ENCODE measurements at places on chromosomes 7 and 10.

GRCh38 chr7:157138101-157138423 lies 664 bp upstream of the UBE3C start:
- DNase-seq: no peak

DNA sequence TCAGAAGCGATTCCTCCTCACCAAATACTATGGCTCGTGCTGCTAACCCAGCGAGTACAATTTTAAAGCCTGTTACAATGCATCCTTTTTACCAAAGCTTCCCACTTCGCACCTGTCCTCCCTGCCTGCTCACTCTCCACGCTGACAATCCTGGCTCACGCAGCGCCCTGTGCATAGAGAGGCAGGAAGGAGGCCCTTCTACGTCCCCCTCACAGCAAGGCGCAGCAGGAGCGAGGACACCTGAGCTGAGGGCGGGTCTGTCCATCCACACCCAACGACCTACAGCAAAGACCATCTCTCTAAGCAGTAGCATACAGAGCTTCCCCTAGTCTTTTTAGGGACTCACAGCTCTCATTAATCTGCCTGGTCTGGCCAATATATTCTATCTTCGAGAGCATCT lies 46.0 kb downstream of the MKI67 start:
- DNase-seq: no peak

DNA sequence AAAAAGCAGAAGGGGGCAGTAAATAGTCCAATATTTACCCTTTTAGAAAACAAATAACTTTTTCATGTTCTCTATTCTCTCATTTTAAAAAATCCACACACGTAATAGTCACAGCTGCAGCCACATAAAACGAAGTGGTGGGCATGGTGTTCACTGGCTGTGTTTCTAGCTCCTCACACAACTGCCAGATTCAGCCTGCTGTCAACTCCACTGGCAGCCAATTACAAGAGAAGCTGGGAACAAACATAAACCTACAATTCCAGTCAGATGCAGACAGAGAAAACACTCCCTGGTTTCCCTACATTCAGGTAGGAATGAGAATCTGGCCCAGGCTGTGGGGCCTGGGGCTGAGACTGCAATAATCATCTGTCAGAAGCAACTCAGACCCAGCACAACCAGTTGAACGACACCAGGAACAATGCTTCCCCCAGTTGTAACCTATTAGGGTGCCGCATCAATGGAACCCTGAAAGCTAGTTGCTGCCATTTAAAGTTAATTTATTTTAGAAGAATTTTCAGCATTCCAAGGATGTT lies 29.1 kb downstream of the ERCC6 start:
- DNase-seq: no peak

DNA sequence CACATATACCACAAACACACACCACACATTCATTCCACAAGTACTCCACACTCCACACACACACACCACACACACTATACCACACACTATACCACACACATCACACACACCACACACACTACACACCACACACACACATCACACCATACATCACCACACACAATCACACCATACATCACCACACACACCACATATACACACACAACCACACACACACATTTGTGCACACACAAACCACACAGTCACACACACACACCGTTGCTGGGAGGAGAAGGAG lies 112.8 kb downstream of the PTPN20 start:
- DNase-seq: no peak

GRCh38 chr10:119030421-119031250 lies 1.1 kb downstream of the NANOS1 start:
- peak; percentile 80 for DNase-seq

DNA sequence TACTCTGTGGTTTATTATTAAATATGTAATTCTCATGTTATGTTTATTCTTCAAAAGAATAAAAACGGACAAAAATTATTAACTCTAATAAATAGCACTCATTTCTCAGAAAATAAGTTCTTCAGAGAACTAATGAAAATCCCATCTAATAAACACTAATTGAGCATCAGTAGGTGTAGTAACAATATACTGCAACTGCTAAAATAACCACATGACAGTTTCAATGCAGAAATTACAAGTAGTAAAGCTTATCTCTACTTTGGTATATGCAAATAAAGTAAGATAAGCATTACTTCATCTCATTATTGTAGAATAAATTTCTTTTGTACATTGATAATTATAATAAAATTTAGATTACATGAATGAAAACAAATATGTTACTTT lies 56.4 kb upstream of the DKK1 start:
- no peak for DNase-seq

- DNase-seq: no peak
Observed at GRCh38 chr10:116158036-116158435, 115.0 kb downstream of the GFRA1 start.

DNA sequence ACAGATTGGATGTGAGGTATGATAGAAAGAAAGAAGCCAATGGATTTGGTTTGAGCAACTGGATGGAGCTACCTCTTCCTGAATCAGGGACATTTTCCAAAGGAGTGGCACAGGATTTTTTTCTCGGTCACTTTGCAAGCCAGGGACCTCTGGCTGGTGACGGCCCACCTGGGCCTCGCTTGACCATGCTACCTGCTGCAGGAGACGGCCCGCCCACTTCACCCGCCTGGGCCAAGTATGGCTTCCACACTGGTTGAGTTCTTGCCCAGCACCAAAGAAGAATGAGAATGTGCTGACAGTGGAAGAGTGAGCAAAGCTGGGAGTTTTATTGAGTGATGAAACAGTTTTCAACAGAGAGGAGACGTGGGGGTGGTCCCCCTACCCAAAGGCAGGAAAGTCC lies 24.5 kb upstream of the SH3PXD2A start:
- DNase-seq: no peak

GRCh38 chr10:6473430-6473829 lies 106.6 kb downstream of the PRKCQ start:
- DNase-seq: no peak

- peak; percentile 90 for DNase-seq
Observed at GRCh38 chr10:3043512-3044368, 23.6 kb upstream of the PFKP start.

DNA sequence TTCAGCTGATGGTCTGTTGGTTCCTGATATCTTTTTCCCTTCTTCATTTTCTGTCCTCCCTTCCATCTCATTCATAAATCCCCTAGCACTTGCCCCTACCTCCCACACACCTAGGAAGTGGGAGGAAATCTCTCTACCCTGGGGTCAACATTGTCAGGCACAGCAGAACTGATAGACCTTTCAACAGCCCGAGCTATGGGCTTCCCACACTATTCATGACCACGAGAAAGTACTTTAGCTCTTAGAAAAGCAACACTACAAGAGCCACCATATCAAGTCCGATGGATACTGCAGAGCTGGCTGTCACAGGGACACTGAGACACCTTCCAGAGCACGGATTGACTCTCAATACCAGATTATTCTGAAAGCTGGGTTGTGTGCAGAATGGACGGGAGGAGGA lies 180.6 kb upstream of the NEBL start:
- no peak for DNase-seq

- DNase-seq: peak; percentile 46
Observed at GRCh38 chr10:60426425-60426824, 36.8 kb upstream of the ANK3 start.

- no peak for DNase-seq
Observed at GRCh38 chr7:41449286-41449685, 253.6 kb downstream of the INHBA start.

GRCh38 chr10:113108194-113108835 lies 158.3 kb downstream of the TCF7L2 start:
- DNase-seq: peak; percentile 40

DNA sequence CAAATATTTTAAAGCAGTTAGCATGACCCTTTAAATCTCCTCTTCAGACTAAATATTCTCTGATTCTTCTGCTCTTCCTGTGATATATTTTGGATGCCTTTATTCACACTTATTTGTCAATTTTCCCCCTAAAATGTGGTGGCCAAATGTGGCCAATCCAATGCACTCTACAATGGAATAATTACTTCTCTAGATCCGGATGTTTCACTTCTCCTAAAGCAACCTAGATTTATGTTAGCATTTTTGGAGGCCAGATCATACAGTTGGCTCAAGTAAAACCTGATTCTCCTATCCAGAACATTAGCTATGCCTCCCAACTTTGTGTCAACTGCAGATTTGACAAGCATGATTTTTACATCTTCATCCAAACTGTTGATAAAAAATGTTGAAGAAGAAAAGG lies 153.7 kb downstream of the CREB5 start:
- DNase-seq: no peak

GRCh38 chr10:131830446-131831130 lies 70.2 kb upstream of the PPP2R2D start:
- no peak for DNase-seq

GRCh38 chr7:140219672-140220524 lies 43.1 kb upstream of the KDM7A start:
- no peak for DNase-seq

- no peak for DNase-seq
Observed at GRCh38 chr10:88465765-88466164, 117.4 kb downstream of the RNLS start.

GRCh38 chr7:133540096-133540860 lies 287.4 kb downstream of the EXOC4 start:
- no peak for DNase-seq

- no peak for DNase-seq
Observed at GRCh38 chr7:157467496-157468212, 130.8 kb downstream of the DNAJB6 start.

DNA sequence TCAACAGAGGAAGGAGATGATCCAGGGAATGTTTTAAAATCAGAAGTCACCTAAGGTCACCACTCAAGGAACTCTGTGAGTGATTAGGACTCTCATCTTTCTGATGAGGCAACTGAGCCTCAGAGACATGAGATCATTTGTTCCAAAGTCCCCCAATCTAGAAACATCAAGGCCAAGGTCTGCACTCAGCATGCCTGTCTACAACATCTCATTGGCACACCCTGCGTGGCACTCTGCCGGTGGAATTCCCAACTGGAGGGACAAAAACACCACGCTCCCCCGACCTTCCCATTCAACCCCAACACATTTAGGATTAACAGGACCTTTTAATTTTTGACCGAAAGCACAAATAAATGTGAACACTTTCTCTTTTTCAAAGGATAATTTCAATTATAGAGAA lies 31.4 kb downstream of the CPXM2 start:
- DNase-seq: no peak

DNA sequence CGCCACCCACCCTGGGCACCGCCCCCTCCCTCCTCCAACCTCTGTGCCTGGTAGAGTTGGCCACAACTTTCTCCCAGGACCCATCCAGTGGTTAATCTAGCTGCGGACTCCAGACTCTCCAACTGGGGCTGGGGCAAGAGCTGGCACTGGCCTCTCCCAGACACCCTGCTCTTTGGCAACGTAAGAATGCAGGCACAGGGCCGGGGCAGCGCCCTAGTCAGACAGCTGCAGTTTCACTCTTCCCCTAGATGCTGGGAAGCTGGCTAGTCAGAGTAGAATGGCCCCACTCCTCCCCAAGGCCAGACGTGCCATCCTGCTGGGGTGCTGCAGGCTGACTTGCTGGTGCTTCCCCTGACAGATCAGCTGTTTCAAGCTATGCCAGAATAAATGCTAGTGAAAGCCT lies 22.1 kb downstream of the HSPA12A start:
- no peak for DNase-seq

GRCh38 chr10:69449841-69450240 lies 1.4 kb upstream of the TSPAN15 start:
- peak; percentile 52 for DNase-seq

- no peak for DNase-seq
Observed at GRCh38 chr10:36675458-36675880, 449.9 kb upstream of the ANKRD30A start.

- no peak for DNase-seq
Observed at GRCh38 chr10:125171402-125172306, 11.3 kb upstream of the CTBP2 start.

DNA sequence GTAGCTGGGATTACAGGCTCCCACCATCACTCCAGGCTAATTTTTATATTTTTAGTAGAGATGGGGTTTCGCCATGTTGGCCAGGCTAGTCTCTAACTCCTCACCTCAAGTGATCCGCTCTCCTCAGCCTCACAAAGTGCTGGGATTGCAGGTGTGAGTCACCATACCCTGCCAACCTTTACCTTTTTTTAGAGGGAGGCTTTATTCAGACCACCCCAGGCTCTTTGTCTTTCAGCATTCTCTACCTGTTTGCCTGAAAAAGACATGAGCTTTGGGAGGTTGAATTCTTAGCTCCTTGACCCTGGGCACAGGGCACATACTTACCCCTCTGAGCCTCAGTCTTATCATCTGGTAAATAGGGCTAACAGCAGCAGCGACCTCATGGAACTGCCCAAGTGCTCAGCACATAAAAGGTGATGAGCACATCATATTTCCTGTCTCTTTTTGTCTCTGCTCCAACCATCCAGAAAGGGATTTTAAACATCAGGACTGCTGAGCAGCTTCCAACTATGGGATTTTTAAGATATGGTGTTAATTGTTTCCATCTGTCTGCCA lies 17.0 kb downstream of the FRMPD2 start:
- no peak for DNase-seq

- no peak for DNase-seq
Observed at GRCh38 chr7:49848211-49848841, 74.9 kb downstream of the VWC2 start.

DNA sequence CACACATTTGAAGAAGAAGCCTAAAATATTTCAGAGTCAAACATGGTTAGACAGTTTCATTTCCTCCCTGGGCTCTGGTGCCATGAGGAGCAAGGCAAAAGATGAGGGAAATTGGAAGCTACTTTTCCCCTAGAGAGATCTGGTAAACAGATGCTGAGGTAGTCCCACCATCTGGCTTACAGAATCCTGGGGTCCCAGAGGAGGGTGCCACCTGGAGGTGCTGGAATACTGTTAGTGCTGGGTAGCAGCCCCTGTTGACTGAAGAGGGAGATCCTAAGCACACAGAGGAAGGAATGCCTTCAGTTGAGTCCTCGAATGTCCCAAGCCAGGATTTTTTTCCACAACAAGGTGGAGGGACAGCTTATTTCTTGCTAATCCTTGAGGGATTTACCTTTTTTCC lies 160.1 kb downstream of the FZD1 start:
- peak; percentile 25 for DNase-seq

DNA sequence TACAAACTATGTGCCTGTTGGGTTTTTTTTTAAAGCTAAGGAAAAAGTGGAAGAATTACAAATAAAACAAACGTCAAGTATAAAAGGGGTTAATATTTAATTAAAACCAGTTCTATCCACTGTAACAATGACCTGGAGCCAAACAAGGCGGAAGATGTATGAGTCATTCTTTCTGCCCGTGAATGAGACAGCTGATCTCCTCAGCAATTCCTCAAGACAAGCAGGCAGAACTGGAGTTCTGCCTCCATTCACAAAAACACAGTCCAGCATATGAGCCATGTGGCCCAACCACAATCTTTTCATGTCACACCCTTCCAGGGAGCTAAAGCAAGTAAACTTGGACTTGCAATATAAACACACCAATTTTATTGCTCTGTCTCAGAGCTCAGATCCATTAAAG lies 8.4 kb downstream of the ETV1 start:
- DNase-seq: peak; percentile 94

GRCh38 chr7:140018125-140019043 lies 44.4 kb downstream of the PARP12 start:
- DNase-seq: no peak

DNA sequence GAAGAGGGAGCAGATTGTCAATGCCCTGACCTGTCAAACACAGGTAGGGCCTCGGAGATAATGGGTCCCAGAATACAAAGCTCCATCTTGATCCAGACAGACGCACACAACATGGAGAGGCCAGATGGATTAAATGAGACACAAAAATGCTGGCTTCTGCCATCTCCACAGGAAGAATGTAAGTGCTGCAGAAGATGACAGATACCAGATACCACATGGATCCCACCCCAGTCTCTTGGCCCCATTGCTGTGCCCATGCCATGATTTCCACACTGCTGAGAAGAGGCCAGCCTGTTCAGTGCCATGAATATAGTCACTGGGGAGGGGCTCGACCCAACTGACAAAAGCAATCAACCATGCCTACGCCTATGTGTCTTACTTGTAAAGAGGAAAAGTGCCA lies 487.9 kb downstream of the PARD3 start:
- DNase-seq: no peak
